Fibroblast of villous mesenchyme (primary cell): ENCODE measurements at places on chromosomes 5 and 9. TPM values are rescaled to one million over a fixed set of nuclear protein-coding genes. Genes with fewer than 3 reads are reported as not detected.
A peak's percentile ranks its signal among the peaks of the same experiment; 100 is the strongest.

The RAB3C gene
- total RNA-seq, result not detected in 2 replicates

The PROB1 gene
- total RNA-seq, result 3.9 and 4.3 TPM in 2 replicates

The LHX6 gene
- not detected in 2 replicates for total RNA-seq

The GFI1B gene
- total RNA-seq, result under 0.01 and 0.32 TPM in 2 replicates

- no peak for DNase-seq
Measured at GRCh38 chr5:176671890-176672747, 24.8 kb downstream of the TSPAN17 start.

The PFN3 gene
- total RNA-seq, result not detected in 2 replicates

DNA sequence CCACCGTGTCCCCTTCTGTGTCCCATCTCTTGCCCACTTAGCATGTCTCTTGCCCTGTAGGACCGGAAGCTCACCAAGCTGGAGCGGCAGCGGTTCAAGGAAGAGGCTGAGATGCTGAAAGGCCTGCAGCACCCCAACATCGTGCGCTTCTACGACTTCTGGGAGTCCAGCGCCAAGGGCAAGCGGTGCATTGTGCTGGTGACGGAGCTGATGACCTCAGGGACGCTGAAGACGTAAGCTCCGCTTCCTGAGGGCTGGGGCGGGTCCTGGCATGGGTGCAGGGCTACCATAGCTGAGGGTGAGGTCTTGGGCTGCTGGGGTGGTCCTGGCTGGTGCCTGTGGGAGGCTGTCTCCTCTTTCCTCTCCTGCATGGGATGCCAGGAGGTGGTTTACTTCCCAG is 45.7 kb downstream of the WNK2 start:
- no peak for DNase-seq

DNA sequence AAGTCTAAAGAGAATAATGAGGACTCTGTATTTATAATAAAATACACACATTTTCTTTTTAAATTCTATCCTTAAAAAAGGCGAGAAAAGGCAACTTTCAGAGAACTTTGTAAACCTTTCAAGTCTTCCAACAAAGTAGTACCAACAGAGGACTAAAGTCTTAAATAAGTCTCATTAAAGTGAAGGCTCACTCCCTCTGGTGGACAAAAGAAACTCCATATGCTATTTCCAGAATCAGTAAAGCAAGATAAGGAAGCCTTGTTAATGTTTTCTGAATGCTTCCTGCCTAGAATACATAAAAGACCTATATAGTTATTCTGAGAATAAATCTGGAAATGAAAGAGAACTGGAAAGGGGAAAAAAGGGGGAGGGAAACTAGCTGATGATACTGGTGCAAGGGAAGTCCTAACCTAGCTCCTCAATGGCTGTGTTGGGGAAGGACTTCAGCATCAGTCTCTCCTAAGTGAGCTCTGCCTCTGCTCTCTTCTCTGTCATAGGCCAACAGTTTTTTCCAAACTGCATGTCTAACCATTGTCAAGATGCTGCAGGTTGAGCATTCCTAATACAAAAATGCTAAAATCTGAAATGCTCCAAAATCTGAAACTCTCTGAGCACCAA is 7.2 kb downstream of the HMGCS1 start:
- peak; percentile 83 for DNase-seq

The PDE6A gene
- under 0.01 TPM in 1 of 2 replicates, not detected in the other for total RNA-seq

DNA sequence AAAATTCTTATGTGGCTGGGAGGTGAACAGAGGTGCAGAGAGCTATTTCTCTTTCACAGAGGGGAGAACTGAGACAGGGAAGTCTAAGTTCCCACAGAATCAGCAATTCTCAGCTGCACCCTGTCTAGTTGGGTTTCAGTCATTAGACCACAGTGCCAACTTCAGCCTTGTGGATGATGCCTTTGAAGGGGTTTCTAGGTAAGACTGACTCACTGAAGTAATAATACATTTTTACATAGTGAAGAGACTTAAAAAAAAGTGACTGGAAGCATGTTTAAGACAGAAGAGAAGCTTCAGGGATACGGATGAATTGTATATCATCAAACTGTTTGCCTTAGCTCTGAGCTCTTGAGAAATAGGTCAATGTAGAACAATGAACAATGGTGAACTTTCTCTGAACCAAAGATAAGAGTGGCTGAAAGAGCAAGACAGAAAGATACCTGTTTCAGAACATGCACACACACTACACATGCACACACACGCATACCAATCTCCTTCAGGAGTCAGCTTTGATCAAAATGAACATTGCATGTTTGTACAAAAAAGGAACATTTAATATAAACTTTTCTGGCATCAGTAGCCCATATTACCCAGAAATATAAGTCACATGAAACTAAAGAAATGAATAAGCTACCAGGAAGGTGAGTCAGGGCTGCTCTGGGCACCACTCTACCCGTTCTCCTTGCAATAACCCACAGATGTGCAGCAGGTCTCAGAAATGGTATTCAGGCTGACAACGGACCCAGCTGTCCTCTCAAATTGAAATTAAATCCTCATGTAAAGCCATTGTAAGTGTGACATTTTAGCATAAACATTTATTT is 12.6 kb upstream of the FYB1 start:
- DNase-seq, result no peak

The CAVIN4 gene
- total RNA-seq, result 0.64 and 1.3 TPM in 2 replicates

DNA sequence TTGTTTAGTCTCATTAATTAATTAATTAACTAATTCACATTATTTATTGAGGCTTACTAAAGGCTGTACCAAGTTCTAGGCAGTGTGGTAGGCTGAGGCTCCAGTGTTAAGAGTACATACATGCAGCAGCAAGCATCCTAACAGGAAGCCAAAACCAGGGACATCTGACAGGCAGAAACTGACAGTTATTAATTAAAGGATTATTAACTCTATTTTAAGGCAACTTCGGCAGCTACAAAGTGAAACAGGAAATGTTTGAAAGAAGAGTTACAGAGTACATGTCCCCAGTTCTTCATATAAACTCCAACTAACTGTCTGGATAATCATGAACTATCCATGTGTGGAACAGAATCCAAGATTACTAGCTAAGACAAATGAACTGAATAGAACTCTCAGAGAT is 39.3 kb upstream of the GABRB2 start:
- DNase-seq, result no peak

DNA sequence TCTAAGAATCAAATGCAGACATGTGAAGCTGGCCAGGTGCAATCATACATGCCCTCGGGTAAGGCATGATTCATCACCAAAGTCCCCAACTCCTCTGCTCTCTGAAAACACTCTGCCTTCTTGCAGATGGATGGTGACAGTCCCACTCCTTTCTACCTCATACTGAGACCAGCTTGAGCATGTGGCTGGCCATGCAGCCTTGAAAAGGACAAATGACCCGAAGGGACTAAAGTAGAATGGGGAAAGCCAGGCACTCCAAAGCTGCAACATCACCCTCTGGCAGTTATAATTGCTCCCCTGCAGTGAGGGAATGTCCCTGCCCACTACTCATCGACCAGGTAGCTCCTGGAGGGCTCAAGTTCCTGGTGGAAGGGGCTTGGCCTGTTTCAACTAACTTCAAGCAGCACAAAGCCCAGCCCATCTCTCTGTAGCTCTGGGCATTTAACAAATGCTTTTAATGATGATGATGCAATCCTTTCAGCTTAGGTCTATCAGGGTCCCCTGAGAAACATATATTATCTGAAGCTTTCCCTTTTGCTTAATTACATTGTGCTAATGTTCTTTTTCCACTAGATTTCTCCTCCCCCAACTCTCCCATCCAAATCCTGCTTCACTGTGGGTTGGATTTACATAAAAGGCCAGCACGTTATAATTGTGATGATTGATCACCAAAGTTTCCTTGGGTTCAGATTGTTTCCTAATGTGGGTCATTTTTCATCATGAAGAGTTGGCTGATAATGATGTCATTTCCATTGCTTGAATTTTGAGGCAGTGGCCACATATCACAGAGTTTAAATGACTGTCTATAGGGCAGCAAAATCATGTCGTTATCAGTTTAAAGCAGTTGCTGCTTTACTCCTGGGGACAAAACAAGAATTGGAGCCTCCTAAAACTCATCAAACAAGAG is 436.5 kb upstream of the SLC30A5 start:
- no peak for DNase-seq

DNA sequence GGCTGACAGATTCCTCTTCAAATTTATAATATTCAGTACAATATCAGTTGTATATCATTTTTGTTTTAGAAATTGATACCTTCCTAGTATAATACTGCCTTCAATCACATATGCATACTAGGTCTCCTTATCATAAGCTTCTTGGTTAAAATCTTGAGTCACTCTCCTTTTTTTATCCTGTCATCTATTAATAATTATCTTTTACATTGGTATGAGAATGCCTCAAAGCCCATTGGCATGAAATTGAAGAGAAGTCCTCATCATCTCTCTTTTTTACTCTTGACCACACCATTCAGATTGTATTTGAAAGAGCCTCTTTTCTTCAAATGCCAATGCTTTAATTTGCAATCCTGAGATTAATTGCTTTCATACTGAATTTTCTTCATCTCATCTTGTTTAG is 810.3 kb downstream of the BRINP1 start:
- DNase-seq, result no peak

DNA sequence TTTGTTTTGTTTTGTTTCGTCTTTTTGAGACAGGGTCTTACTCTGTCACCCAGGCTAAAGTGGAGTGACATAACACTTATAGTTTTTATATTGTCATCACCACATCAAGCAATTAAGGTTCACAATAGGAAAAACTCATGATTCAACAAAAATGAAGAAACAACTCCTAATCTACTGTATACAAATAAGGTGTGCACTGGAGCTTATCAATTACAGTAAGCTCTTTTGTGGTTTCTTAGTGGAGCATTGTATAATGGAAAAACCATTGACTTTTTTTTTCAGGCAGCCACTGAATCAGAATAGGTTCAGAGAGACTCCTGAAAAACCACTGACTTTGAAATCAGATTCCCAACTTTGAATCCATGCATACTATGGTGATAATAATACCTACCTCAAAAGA is 10.8 kb upstream of the PLIN2 start:
- DNase-seq, result no peak

- no peak for DNase-seq
Measured at GRCh38 chr5:133731951-133732350, 119.6 kb upstream of the FSTL4 start.

The CCL21 gene
- total RNA-seq, result not detected in 2 replicates

The TMEM174 gene
- not detected in 2 replicates for total RNA-seq

The OR1J2 gene
- total RNA-seq, result 0.32 and 0.43 TPM in 2 replicates

GRCh38 chr5:168969326-168969886 is 331.5 kb downstream of the SLIT3 start:
- no peak for DNase-seq

DNA sequence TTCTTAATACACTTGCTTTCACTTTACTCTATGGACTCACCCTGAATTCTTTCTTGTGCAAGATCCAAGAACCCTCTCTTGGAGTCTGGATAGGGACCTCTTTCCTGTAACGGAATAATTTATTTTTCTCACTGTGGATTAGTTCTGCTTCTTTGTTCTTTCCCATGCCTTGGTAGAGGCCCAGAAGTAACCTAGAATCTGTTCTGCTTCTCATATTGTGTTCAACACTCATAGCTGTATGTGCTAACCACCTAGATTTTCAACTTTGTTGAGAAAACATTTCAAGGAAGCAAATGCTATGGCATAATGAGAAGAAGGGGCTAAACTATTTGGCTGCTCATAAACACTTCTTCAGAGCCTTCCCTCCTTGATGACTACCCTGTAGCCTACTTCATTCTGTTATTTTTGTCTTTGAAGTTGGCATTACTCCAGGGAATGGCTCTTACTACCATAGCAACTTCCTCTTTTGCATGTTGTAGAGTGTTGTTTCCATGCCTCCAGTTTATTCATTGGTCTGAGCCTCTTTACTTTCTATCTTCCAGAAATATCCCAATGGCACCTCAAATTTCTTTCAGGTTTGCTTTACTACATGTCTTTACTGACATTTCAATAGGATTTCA is 74.3 kb downstream of the KIAA0825 start:
- peak; percentile 13 for DNase-seq

DNA sequence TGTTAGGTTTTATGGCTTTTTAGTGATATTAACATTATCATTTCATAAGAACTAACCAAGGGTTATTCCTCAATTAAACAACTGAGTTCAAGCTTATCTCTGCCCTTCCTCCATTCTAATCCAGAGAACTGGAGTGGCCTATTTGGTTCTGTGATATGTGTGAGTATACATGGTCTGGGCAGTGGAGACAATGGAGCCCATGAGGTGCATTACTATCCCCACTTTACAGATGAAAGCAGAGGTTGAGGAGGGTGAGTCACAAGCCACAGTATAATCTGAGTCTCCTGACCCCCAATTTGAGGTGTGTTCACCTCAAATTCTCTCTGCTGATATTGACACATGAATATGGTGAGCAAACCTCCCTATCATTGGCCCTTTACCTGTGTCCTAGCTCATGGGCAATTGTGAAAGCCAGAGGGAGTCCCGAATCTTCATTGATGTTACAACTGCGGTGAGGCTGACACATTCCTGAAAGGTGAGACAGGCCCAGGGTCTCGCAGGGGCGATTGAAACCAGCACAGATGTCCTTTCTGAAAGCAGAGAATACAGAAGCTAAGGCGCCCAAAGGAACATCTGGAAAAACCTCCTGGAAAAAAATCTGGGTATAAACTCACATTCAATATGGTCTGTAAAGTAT is 217.2 kb downstream of the TARS1 start:
- no peak for DNase-seq

DNA sequence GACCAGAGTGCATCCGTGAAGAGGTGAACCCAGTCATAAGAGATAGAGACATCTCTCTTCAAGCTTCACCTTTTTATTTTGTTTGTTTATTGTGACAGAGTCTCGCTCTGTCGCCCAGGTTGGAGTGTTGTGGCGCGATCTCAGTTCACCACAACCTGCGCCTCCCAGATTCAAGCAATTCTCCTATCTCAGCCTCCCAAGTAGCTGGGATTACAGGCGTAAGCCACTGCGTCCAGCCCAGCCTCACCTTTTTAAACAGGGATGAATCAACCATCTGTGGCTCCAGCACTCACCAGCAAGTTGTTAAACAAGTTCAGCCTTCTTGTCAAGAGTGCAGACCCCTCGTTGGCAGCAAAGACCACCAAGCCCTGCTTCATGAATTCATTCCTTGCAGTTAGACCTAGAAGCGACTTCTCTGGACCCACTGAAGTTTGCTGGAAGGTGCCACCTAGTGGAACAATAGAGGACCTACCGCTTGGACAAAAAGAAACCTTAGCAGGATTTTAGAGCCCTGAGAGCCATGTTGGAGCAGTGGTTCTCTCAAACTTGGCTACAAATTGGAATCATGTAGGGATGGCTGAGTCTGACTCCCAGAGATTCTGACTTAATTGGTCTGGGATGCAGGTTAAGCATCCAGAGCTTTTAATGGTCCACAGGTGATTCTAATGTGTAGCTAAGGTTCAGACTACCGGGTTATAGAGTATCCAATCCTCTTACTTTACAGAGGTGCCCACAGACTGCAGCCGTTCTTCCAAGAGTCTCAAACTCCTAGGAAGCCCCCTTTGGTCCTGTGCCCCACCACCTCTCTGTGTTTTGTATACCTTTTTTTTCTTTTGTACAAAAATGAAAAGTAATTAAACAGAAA is 10.5 kb upstream of the GALNT10 start:
- peak; percentile 65 for DNase-seq

The PCDH1 gene
- total RNA-seq, result 0.43 and 3.5 TPM in 2 replicates

GRCh38 chr9:7121664-7122063 is 363.9 kb downstream of the KDM4C start:
- no peak for DNase-seq

DNA sequence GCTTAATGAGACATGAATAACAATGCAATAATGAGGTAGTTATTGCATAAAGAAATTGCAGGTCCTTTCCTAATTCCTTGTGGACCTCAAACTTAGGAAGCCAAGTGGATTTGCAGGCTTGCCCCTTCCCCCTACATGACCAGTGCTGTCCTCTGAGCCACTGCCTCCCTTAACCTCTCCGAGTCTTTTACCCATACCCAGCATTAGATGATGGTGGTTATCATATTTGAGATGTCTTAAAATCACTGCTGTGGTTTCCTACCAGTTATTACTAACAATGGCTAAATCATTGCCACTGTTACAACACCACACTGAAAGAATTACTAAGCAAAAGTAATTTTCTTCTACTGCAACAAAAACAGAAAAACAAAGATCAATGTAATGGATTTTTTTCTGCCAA is 170.8 kb downstream of the EDIL3 start:
- DNase-seq, result no peak
